ENCODE measurements at places on chromosomes 5 and 9.

GRCh38 chr9:82202808-82203207, 214.2 kb downstream of the SPATA31D1 start:
- no peak for DNase-seq

DNA sequence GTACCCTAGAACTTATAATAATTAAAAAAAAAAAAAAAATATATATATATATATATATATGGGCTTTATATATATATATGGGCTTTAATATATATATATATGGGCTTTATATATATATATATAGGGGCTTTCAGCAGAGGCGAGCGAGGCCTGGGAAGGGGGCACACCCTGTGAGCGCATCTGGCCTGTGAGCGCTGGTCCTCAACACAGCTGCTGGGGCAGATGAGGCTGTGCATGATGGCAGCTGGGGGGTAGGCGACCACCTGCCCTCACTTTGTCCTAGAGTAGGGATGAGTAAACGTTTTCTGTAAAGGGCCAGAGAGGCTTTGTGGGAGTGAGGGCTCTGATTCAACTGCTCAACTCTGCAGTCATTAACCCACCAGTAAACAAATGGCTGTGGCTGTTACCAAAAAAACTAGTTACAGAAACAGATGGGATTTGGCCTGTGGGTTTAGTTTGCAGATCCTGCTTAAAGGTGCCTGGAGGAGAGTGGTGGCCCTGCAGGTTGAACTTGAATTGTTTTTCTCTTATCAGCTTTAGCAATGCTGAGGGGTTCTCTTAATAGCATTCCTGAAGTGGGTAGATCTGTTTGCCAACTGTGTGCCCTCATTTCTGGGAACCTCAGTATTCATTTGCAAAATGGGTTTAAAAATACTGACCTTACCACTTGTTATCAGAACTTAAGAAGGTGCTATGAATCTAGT, 88.1 kb upstream of the EPB41L4B start:
- DNase-seq, result no peak

- no peak for DNase-seq
Measured at GRCh38 chr9:77018058-77018968, 1.1 kb upstream of the FOXB2 start.

- no peak for DNase-seq
Measured at GRCh38 chr5:143055596-143056338, 285.6 kb downstream of the ARHGAP26 start.

DNA sequence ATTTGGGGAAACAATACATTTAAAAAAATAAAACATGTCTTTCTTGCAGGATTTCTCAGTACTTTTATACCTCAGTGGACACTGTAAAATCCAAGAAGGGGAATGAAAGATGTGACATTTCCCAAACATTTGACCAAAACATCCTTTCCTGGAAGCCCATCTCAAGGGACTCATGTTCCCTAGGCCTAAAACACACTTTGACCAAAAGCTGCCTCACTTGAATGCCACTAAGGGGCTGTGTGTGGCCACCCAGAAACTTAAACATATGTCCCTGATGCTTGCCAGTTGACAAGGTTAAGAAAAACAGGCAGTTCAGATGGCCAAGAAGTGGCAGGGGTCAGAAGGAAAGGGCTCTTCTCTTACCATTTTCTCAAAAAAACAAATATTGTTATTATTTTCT, 73.6 kb downstream of the EPB41L4B start:
- DNase-seq, result no peak

DNA sequence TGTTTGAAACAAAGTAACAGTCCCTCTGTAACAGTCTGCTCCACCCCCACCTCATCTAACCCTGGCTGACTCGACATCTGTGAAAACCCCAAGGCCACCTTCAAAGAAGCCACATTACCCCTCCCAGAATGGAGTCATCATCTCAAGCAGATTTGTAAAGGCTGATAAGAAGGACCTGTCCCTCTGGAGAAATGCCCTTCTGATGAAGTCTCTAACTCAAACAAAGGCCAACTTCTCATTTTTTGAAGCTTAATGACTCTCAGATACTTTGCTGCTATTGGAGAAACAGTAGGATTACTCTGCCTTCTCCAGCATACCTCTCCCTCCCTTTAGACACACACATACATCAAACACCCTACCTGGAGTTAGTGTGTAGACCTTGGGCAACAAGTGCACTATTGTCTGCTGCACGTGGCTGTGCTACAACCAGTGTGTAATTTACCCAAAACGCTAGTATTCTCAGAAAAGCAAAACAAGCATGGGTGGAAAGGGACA, 5.3 kb upstream of the SUSD1 start:
- no peak for DNase-seq

- DNase-seq, result no peak
Measured at GRCh38 chr5:35815089-35815936, 41.4 kb upstream of the IL7R start.

GRCh38 chr5:123094237-123094918, 5.3 kb downstream of the PRDM6 start:
- no peak for DNase-seq

DNA sequence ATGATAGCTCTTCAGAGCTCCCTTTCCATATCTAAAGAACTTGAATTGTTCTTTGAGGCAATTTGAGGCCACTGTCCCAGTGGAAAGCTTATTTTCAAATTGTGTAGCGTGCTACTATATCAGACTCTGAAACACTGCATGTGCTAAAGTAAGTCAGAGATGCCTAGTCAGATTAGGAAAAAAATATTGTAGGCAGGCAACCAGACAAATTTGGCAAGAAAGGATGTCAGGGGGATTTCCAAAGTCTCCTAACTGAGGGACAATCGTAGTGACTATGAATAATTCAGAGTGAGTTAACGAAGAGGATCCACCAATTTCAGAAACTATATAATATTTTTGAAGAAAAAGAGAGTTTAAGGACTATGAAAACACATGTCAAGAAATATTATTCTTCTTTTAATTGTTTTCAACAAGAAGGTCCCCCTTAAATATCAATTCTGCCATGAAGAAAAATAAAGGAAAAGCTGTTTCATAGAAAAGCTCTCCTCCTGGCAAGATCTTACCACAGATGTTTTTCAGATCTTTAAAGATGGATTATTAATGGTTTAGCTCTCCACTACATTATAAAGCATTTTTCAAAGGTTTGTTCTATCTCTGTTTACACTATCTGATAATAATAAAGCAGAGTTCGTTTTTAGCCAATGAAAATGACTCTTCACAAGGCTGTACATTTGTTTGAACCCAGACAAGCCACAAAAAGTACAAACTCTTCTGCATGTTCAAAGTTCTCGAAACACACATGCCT, 273.5 kb upstream of the PTGER4 start:
- no peak for DNase-seq

GRCh38 chr5:179149278-179149677, 89.1 kb downstream of the ZNF354C start:
- DNase-seq, result no peak

DNA sequence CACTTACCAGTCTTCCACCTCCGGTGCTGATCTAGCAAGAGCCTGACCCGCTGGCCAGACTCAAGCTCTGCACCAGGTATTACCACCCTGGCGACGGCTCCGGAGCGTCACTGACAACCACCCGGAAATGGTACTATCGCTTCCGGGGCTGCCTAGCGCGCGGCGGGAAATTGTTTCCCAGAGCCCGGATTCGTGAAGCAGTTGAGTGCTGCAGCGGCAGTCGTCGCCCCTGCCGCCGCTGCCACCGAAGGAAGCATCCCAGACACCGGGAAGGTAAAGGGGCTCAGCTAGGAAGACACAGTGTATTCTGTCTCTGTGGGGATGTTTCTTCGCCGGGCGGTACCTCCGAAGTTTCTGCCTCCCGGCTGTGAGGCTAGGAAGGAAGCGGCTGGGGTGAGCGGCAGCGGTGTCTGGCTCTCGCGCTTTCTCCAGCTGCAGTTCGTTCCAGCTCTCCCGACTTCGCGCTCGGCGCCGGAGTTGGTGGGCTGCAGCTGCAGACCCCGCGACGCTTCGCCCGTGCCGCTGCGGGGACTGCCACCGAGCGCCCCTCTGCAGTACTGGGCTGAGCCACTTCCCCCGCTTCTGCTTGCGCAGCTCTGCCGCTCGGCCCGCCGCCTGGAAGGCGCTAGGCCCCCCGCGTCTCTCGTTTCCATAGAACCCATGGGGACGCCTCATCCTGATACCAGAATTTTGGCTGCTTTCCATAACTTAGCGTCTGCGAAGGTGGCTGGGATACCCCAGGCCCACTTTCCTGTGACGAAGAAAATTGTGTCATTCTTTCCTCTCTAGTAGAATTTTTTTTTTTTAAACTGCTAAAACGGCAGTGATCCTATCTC, at the start of the genes KIAA0825 and SLF1:
Gene KIAA0825 (minus strand): TSS at position 112 of the 836 bp plus-strand sequence. CDS start 81,478 bp downstream, outside the sequence.
Gene SLF1 (plus strand): TSS at position 177 of the 836 bp plus-strand sequence. CDS start 10,142 bp downstream, outside the sequence.
- DNase-seq, result peak; percentile 89

DNA sequence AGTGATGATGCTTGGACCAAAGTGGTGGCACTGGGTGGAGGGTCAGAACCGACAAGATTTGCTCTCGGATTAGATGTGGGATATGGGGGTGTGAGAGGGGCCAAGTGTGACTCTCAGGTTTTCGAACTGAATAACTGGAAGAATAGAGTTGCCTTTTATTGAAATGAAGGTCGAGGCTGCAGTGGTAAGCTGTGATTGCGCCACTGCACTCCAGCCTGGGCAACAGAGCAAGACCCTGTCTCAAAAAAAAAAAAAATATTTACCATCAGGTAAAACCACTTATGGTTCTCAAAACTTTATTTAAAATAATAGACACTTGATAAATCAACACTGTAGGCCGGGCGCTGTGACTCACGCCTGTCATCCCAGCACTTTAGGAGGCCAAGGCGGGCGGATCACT, 27.2 kb downstream of the EXOSC2 start:
- no peak for DNase-seq

- DNase-seq, result no peak
Measured at GRCh38 chr5:115494570-115495289, 49.8 kb downstream of the FEM1C start.

DNA sequence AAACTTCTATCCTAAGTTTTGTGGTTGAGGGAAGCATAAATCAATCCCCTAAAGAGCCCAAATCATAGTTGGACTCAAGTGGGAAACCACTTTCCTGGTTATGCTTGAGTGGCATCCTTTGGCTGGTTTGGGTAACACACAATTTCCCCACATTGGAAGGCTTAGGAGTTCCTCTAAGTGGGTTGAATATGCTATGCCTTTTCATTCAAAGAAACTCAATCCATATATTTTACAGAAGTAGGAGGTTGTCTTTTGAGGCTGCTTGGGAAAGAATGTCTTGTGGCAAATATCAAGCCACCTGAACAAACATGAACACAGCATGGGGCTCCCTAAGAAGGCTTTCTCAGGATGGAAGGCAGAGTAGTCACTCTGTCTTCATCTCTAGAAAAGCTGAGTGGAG, 121.1 kb downstream of the SPATA31D1 start:
- no peak for DNase-seq

DNA sequence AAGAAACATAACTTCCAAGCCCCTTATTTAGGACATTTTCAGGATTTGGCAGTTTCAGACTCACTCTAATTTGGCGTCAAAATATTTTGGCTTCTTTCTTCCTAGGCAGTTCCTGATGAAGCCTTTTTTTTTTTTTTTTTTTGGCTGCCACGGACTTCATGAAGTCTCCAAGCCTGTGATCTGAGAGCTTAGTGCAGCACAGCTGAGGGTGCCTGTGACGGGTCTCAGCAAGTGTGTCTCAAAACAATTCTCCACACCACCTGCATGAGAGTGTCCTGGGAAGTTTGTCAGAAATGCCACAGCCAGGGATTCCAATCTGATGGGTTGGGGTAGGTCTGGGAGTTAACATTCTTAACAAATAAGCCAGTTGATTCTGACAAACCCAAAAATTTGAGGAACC, 6.0 kb upstream of the ESM1 start:
- DNase-seq, result no peak

DNA sequence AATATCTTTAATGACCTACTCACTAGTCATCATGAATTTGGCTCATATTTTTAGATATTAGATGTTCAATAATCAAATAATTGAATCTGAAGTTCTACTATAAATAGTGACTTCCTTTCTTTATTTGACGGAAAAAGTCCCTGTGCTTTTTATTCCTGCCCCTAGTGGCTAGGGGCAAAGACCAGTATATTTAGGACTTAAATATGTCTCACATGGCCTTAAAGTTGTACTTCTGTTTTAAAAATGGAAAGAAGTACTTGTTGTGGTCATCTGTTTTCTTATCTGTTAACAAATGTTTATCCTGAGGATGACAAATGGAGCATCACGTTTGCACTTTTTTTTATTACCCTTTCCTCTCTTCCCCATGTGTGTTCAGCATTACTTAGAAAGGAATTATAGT, 89.2 kb upstream of the GRHPR start:
- no peak for DNase-seq

- DNase-seq, result no peak
Measured at GRCh38 chr5:126106029-126106428, 317.2 kb upstream of the GRAMD2B start.

GRCh38 chr5:129771058-129771838, 23.4 kb downstream of the MINAR2 start:
- peak; percentile 31 for DNase-seq

- no peak for DNase-seq
Measured at GRCh38 chr5:11922394-11922793, 18.1 kb upstream of the CTNND2 start.

DNA sequence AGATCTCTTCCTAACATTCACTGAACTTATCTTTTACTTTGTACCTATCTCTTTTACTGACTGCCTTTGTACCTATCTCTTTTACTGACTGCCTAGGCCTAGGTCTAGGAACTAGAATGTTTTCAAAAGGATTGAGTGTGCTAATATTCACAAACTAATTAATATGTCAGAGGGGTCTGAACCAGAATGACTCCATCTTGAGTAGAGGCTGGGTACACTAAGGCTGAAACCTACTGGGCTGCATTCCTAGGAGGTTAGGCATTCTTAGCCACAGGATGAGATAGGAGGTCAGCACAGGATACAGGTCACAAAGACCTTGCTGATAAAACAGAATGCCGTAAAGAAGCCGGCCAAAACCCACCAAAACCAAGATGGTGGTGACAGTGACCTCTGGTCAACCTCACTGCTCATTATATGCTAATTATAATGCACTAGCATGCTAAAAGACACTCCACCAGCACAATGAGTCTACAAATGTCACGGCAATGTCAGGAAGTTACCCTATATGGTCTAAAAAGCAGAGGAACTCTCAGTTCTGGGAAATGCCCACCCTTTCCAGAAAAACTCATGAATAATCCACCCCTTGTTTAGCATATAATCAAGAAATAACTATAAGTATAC, 2.5 kb upstream of the RHOBTB3 start:
- DNase-seq, result no peak

- no peak for DNase-seq
Measured at GRCh38 chr5:73357576-73357975, 91.0 kb downstream of the FOXD1 start.

DNA sequence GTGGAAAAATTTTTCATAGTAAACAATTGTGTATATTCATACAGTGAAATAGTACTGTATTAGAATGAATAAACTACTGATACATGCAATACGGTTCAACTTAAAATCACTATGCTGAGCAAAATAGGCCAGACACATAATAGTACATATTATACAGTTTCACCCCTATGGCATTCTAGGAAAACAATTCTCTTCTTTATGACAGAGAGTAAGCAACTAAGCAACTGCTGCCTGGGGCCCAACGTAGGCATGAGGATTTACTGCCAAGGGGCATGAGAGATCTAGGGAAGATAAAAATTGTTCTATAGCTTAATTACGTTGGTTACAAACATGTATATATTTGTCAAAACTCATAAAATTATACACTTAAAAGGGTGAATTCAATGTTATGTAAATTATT, 180.2 kb downstream of the DRD1 start:
- no peak for DNase-seq

- no peak for DNase-seq
Measured at GRCh38 chr9:98583417-98583816, 125.3 kb downstream of the GABBR2 start.

Data from tibial artery (tissue), 4 donors.